ENCODE measurements at places on chromosomes 12 and 14.

DNA sequence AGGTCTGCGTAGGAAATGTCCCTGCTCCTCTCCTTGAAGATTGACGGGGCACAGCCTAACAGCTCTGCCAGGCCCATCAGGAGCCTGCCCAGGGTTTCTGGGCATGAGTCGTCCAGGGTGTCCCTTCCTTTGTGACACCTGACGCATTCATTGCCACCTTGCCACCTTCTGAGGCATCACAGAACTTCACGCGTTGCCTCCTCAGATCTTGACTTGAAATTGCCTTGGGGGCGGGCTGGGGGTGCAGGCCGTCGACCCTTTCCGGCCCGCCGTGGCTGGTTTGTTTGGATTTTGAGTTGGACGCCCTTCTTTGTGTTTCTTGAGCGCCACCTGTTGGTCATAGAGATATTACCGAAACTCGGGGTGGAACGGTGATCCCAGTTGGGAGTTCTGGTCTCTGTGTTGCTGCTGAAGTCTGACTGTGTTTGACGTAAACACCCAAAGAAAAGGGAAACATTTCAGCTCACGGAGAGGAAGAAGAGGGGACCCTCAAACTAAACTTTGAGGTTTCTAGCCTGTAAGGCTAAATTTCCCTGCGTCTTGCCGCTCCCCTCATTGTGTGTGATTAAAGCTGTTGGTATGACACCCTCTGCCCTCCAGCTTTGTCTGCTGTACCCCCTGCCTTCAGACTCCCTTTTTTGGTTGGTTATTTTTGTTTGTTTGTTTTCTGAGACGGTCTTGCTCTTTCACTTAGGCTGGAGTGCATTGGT, 44.6 kb downstream of the MLXIP start:
- peak; percentile 54 for DNase-seq

DNA sequence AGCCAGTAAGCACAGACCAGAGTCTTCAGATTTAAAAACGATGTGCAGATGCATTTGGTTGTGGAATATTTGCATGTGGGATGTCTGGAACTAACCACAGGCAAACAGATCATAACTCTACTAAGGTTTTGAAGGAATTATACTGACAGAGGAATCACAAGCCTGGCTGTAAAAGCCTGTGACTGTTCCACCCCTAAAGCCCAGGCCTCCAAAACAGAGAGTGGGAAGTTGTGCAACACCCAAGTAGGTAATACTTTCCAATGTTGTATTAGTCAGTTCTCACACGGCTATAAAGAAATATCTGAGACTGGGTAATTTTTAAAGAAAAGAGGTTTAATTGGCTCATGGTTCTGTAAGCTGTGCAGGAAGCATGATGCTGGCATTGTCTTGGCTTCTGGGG, 68.1 kb upstream of the DCD start:
- DNase-seq = no peak

- DNase-seq = no peak
These were observed 15.2 kb upstream of the PLEKHG6 start for GRCh38 chr12:6295094-6295811.

DNA sequence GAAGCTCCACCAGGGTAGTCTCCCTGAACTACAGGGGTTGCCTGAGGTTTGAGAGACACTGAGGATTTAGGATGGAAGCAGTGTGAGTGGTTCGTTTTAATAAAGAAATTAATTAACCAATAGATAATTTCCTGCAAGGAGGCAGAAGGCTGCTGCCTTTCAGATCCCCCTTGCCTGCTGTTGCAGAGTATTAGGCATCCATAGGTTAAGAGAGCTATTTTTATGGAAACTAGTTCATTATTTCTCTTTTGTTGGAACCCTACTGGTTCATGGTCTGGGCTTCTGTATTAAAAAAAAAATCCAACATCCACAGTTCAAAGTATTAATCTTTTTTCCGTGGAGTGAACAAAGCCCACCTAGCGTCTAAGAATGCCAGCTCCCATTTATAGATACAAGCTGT, 50.5 kb upstream of the RTRAF start:
- no peak for DNase-seq

DNA sequence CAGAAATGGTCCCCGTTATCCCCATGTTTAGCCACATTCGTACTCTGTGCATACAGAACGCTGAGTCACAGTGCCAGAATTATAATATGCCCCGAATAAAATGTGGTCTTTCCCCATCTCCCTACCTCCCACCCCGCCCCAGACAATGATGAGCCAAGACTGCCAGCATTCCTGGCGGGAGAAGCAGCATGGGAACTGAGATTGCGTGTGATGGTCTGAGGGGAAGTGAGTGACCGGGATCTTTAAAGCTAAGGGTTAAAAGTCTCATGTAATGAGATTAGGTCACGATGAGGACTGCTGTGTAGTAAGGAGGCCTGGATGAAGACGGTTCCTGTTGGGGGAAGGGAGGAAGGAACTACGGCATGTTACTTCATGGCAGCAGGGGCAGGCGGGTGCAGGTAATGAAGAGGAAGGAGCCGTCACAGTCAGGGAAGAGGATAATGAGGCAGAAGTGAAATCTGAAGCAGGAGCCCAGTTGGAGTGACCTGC, 243.3 kb upstream of the FKBP4 start:
- no peak for DNase-seq

- peak; percentile 50 for DNase-seq
These were observed at the start of gene GALNT6 for GRCh38 chr12:51391283-51392123. GALNT6 (minus strand) TSS chr12:51391406; CDS start chr12:51379781, 11,625 bp downstream.

DNA sequence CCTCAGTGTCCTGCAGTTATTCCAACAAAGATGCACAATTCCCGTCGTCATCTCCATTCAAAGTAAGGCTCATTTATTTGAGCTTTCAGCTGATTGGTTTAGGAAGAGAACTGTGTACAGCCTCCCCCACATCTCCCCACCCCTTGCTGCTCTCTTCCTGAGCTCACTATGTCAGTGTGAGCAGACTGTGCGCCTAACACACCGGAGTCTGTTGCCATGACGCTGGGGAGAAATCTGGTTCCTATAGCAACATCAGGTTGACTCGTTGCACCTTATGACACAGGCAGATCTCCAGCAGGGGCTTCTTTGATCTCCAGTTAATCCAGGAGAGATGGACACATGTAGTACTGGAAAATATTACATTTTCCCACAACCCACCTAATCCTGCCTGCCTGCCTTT, 319.4 kb downstream of the CACNA1C start:
- DNase-seq = no peak

GRCh38 chr12:100279607-100280244, 12.7 kb downstream of the SCYL2 start:
- DNase-seq = no peak

Data from stimulated activated CD8-positive, alpha-beta memory T cell treated with anti-CD3 and anti-CD28 coated beads, Interleukin-4, amount 100 ng/mL, for 4 hours (primary cell).